Suppressor macrophage (primary cell): ENCODE measurements at places on chromosomes 3 and 15.

DNA sequence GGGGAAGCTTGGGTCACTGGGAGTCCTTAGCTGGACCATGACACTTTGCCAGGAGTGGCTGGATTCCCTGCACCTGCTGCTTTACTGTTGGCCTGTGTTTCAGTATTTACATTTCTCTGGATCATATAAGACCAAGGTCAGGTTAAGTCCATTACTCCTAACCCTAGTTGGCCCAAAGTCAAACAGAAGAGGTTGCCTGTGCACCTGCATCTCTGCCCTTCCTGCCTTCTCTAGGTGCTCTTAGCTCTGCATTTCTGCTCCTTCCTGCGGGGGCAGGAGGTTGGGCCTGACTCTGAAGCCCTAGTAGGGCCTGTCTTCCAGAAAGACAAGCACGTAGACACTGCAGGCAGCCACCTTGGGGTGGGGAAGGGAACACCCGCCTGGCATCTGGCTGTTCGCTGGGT lies 124.3 kb downstream of the RPLP1 start:
- DNase-seq: no peak

DNA sequence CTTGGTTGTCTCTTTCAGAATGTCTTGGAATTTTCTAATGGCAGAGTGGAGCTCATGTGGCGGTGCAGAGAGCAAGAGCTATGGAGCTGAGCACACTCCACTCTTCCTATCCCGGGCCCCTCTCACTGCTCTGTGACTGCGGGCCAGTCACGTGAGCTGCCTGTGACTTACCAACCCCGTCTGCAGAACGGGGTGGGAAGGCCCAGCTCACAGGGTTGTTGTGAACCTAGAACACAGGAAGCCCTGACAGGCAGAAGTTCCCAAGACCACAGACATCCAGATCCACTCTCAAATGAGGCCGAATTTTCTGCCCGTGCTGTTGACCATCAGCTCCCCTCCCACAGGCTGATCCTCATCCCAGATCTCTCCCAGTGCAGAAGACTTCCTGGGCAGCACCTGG lies 35.5 kb upstream of the PLXNA1 start:
- peak; percentile 54 for DNase-seq

- no peak for DNase-seq
Measured at GRCh38 chr3:105040026-105040622, 326.6 kb upstream of the ALCAM start.

- no peak for DNase-seq
Measured at GRCh38 chr3:188818282-188818681, 353.5 kb upstream of the TPRG1 start.

- peak; percentile 86 for DNase-seq
Measured at GRCh38 chr3:12135029-12135657, 23.6 kb downstream of the TIMP4 start.

- no peak for DNase-seq
Measured at GRCh38 chr15:94375997-94376396, 144.6 kb downstream of the MCTP2 start.

DNA sequence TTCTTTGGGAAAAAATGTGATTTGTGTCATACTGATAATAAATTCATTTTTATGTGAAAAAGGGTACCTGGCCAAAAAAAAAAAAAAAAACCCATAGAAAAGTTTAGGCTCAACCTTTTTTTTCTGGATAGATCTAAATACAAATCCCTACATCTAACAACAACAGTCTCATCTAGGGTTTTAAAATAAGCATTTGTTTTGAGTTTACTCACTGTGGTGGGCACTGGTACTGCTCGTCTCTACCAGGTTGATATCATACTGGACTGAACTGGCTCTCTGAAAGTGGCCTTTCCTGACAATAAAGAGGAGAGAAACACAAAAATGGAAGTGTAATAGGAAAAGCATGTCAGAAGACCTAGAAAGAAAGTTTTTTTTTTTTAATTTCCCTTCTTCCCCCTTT lies 52.0 kb downstream of the FBXO22 start:
- no peak for DNase-seq

DNA sequence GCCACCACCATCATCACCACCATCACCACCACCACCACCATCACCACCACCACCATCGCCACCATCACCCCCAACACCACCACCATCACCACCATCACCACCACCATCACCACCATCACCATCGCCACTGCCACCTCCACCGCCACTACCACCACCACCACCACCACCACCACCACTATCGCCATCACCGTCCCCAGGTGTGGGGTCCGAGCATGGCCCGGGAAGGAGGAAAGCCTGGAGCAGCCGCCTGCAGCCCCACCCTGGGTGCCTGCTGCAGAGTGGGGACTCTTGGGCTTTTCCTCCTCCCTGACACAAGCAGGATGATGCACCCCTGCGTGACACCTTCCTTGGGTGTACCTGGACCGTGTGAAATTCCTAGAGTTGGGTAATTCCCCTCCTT lies 43.9 kb downstream of the MUC4 start:
- no peak for DNase-seq

- no peak for DNase-seq
Measured at GRCh38 chr3:149663966-149664365, 6.1 kb upstream of the WWTR1 start.

- no peak for DNase-seq
Measured at GRCh38 chr3:55512571-55513343, 25.7 kb upstream of the WNT5A start.

GRCh38 chr3:184354754-184355153 lies 6.7 kb downstream of the CLCN2 start:
- no peak for DNase-seq

DNA sequence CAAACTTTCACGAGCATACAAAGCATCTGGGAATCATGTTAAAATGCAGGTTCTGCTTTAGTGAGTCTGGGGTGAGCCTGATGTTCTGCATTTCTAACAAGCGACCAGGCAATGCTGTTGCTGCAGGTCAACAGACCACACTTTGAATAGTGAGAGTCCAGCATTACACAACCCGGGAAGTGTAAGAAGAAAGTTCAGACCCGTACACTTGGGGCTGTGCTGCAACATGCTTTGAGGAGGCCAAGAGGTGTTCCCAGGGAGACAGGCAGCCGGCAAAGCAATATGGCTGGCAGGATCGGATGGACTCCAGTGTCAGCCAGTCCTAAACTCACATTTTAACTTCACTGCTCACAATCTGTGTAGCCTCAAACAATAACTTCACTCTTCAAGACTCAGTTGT lies 134.2 kb downstream of the LIPC start:
- no peak for DNase-seq

DNA sequence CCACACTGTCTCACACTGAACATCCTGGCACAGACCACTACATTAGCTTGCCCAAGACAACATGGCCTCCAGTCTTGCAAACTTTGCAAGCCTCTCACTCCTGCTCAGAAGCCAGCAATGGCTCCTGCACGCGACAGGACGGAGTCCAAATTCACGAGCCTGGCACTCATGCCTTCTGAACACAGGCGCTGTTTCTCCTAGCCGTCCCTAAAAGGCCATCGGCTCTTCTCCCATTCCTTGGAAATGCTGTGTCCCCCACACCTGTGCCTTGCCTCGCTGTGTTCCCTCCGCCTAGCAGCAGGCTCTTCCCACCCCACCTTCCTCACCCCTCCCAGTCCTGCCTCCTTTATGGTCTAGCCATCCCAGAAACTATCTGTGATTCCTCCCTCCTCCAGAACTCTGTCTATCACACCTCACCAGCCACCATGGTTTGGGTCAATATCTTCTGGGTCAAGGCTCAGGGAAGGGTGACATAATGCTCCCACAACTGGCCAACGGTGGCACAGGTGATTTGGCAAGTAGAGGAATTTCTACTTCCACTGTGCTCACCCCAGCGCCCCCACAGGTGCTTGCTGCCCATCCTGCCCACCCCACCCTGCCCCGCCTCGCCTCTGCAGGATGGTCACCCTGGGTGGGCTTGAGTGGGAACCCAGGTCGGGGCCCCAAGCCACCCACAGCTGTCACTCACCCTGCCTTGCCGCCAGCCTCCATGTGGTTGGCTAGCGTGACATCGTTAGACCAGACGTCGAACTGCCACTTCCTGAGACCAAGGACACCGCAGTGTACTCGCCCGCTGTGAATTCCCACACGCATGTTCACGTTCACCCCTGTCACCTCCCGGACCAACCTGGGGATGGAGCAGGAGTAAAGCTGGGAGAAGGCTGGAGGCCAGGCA lies 120.7 kb downstream of the ADCY5 start:
- no peak for DNase-seq

DNA sequence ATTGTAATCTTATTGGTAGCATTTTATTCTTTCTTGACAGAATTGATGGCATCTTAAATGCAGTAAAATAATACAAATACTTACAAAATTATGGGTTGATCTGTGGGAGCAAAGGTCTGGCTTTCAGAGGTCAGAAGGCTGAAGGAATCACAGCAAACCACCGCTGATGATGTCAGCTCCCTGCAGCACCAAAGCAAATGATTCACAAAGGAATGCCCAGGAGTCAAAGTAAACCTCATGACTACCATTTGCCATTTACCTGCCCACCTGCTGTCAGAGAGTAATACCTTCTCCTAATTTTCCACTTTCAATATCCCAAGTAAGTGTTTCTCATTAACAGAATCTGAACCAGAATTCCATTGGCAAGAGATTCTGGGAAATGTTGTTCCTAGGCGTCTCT lies 46.1 kb downstream of the CPA3 start:
- no peak for DNase-seq

DNA sequence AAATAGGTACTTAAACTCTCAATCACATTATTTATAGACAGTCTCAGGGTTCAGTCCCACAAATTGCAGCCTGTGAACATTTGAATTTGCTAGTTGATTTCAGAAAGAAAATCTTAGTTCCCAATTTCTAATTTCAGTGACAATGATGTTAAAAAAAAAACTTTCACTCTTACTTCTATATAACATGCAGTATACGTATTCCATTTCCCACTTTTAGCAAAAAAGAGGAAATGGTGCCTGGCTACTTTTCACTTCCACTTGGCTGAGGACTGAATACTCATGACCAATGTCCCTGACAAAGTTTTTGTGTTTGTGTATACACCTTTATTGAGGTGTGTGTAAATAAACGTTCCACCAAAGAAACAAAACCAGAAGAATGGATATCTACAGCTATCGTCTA lies 32.1 kb upstream of the XCR1 start:
- DNase-seq: peak; percentile 70

GRCh38 chr3:65351753-65352152 lies 664.0 kb upstream of the ADAMTS9 start:
- no peak for DNase-seq

DNA sequence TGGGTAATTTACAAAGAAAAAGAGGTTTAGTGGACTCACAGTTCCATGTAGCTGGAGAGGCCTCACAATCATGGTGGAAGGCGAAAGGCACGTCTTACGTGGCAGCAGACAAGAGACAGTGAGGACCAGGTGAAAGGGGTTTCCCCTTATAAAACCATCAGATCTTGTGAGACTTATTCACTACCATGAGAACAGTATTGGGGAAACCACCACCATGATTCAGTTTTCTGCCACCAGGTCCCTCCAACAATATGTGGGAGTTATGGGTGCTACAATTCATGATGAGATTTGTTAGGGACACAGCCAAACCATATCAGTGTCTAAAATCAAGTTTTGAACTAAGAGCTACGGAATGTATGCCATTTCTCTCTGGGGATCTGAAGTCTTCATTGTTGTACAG lies 354.8 kb upstream of the C2CD4B start:
- no peak for DNase-seq

- DNase-seq: no peak
Measured at GRCh38 chr15:61410662-61411061, 181.6 kb upstream of the RORA start.

- no peak for DNase-seq
Measured at GRCh38 chr3:25000971-25001591, 427.0 kb upstream of the RARB start.

DNA sequence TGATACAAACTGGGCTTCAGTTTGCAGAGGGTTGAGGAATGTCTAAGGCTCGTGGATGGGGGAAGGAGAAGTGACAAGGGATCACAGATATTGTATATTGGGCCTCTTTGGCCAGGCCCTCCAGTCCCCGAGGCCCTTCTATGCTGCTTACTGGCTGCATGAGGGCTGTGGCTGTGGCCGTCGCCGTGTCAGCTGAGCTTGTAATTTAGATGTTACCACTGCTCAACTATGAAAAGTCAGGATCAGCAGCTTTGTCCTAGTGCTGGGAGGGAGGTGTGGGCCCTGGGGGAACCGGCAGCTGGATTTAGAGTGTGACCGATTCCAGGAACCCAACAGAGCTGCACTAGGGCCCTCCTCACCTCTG lies 51.6 kb downstream of the CACNA1D start:
- no peak for DNase-seq

- no peak for DNase-seq
Measured at GRCh38 chr3:172135185-172135584, 95.8 kb downstream of the FNDC3B start.

DNA sequence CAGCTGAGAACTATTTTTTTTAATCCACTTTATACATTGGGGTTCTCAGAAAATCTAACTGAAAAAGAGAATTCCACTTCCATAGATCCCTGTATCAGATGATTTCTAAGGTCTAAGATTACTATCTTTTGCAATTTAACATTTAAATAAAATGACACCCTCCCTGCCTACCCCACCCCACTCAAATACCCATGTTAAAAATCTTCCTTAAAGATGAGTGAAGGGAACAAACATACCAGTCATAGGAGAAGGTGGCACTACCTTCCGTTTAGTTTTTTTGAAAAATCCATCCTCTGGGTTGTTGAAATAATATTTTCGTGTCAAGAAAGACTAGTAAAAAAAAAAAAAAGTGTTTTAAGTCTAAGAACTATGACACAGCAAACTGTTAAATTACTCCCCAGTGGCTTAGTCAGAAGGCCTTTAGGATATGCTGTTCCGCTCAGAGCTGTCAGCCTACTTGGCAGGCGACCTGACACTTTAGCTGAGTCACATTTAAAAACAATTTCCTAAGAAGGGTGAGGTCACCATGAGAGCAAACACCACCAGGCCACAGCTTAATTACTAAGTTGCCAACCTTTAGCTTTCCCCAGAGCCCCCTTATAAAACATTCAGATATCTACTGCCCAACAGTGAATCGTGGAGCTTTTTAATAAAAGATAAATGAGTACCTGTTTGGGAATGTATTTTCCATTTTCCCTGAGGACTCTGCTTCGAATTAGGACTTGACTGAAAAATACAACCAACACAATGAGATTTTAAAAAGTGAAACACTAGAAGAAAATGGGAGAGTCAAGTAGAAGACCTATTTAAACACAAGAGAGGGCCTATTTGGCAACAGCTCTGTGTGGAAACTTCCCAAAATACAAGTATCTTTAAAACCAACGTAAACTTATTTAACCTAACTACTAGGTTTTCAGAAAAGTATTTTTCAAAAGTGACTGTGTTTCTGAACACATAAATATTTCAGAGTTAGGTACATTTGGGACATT lies 9.6 kb downstream of the EMC3 start:
- peak; percentile 85 for DNase-seq

GRCh38 chr3:182118066-182118465 lies 406.3 kb downstream of the SOX2 start:
- no peak for DNase-seq

GRCh38 chr3:134460965-134461364 lies 24.8 kb downstream of the ANAPC13 start:
- no peak for DNase-seq

DNA sequence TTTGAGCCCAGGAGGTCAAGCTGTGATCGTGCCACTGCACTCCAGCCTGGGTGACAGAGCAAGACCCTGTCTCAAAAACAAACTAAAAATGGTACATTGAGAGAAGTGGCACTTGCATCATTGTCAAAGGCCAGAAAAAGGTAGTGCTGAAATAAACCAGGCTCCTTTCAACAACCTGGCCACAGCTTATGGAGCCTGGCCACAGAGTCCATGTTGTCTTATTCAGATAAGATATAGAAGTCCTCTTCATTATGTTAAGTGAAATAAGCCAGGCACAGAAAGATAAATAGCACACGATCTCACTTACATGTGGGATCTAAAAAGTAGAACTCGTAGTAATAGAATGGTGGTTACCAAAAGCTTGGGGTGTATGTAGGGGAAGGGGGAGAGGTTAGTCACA lies 34.8 kb downstream of the EMC4 start:
- DNase-seq: no peak
